ENCODE measurements at places on chromosomes 3 and 15.

DNA sequence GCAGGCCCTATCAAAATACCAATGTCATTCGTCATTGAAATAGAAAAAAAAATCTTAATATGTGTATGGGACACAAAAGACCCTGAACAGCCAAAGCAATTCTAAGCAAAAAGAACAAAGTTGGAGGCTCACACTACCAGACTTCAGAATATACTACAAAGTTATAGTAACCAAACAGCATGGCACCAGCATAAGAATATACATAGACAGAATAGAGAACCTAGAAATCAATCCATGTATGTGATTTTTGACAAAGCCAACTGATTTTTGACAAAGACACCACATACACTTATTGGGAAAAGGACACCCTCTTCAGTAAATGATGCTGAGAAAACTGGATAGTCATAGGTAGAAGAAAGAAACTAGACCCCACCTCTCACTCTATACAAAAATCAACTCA, 95.0 kb downstream of the C3orf70 start:
- DNase-seq: no peak

GRCh38 chr3:46228260-46229242, 13.7 kb upstream of the CCR3 start:
- DNase-seq: no peak

- no peak for DNase-seq
These were observed 38.7 kb upstream of the SLCO2A1 start for GRCh38 chr3:134068429-134068828.

- DNase-seq: no peak
These were observed 404.8 kb upstream of the RORA start for GRCh38 chr15:61633951-61634350.

GRCh38 chr3:59566481-59566975, 516.7 kb upstream of the CFAP20DC start:
- DNase-seq: no peak

Data from memory B cell (primary cell).